ENCODE measurements at places on chromosomes 7 and 10. TPM values are rescaled to one million over a fixed set of nuclear protein-coding genes. Genes with fewer than 3 reads are reported as not detected.

The COL13A1 gene
- 3.1 TPM for total RNA-seq

The CYTH3 gene
- total RNA-seq, result 9.6 TPM

The TES gene
- 105 TPM for total RNA-seq

The WNT2 gene
- not detected for total RNA-seq

The ANXA8L1 gene
- total RNA-seq, result not detected

Measured in bladder microvascular endothelial cell (primary cell).